ENCODE measurements at places on chromosomes 12 and 14. TPM values are rescaled to one million over a fixed set of nuclear protein-coding genes. Genes with fewer than 3 reads are reported as not detected.

Gene ASPG
- 0.33 TPM for total RNA-seq

Gene CMKLR1
- total RNA-seq = 0.66 TPM

DNA sequence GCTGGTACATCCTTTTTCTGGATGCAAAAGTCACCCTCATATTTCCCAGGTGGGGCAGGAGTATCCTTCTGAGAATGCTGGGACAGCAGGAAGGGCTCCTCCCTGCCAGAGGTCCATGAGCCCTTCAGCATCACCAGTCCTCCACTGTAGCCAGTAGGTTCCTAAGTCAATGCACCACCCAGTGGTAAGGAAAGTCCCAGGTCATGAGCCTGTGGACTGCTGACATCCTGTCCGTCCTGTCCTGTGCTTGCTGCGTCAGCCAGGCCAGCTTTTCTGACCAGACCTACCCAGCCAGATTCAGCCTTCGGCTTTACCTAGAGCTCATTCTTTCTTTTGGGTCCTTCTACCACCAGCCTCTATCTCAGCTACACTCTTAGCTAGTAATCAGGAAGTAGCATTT lies 23.0 kb upstream of the ACTN1 start:
- DNase-seq = peak; percentile 67

GRCh38 chr14:89060191-89060590 lies 235.7 kb downstream of the TTC8 start:
- no peak for DNase-seq

- no peak for DNase-seq
Measured at GRCh38 chr12:402029-402389, 565 bp downstream of the CCDC77 start.

All from H9 (cell line).